ENCODE measurements at places on chromosomes 2 and 18.

- no peak for DNase-seq
Observed at GRCh38 chr2:37119157-37119556, 34.8 kb downstream of the GPATCH11 start.

DNA sequence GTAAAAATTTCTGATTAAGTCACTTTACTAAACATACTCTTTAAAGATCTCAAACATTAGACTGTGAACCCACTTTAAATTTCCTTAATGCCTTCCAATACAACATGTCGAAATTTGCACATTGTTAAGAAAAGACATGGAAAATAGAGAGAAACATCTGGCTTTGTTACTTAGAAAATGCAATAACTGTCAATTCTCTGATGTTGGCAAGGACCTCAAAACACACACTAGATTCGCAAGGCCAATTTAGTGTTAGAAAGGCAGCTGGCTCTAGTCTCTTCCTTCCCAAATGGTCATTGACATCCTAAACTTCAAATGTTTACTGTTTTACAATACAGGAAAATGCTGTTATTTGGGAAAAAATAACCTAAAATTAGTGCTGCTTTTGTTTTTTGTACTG, 110.6 kb downstream of the UPP2 start:
- DNase-seq = no peak

GRCh38 chr18:58545338-58546296, 83.3 kb downstream of the ALPK2 start:
- no peak for DNase-seq

DNA sequence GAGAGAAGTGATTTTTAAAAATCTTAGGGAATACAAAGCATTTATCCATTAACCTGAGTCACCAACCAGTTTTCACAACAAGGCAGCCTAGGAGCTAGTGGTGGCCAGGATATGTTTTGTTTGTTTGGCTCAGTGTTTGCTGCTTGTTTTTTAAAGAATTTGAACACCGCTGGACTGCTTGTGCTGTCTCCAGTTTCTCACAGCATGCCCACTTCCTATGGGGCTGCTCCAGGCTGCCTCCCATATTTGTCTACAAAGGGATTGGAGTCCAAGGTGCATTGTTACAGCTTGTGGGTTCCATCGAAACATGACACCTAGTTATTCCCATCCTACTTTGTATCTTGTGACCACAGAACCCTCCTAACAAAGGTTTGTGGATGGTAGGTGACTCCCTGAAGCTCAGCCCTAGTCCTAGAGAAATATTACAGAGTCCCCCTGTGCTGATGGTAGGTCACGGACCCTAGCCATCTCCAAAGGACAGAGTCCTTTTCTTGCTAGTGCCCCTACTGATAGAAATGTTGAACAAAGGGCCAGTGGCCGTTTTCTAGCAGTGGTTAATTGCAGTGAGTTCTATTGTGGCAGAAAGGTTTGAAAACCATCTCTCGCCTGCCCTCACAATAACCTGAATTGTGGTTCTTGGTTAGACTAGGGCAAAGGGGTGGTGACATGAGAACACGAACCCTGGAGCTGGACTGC, 23.2 kb downstream of the GPR39 start:
- no peak for DNase-seq

- no peak for DNase-seq
Observed at GRCh38 chr2:156279446-156280150, 52.9 kb downstream of the NR4A2 start.

GRCh38 chr2:238420442-238420841, 6.3 kb upstream of the ASB1 start:
- DNase-seq = no peak

DNA sequence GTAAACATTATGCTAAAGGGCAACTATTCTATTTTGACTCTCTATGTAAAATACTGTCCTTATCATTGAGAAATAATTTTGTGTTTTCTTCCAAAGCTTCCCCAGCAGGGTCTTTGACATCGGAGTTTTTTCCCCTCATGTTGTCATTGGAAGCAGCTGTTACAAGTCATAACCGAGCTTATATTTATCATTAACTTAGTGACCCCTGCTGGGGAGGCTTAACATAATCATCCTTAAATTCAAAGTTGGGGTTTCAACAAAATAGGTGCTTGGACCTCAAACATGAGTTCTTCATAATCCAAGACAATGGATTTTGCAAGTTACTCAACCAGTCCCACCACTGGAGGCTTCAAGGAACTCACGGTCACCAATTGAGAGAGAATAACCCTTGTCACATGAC, 330.9 kb downstream of the DCC start:
- DNase-seq = no peak

DNA sequence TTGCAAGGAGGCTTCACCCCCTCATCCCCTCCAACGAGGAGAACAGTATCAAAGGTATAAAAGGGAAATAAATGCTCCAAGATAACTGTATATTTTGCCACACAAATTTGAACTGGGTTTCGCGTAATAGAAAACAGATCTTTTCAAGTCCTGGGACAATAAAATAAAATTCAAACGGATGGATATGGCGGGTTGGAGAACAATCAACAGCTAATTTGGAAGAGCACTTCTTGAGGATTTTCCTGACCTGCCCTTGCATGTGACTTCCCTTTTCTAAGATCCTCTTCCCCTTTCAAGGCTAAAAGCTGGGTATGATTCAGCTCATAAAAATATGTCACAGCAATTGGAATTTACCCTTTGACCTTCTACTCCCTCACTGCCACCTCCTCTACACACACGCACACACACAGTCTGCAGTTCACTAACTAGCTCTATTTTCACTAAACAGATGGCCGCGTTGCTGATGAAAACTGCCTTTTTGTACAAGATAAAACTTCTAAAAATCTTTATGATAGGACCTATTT, 386.9 kb downstream of the FIGN start:
- DNase-seq = no peak

DNA sequence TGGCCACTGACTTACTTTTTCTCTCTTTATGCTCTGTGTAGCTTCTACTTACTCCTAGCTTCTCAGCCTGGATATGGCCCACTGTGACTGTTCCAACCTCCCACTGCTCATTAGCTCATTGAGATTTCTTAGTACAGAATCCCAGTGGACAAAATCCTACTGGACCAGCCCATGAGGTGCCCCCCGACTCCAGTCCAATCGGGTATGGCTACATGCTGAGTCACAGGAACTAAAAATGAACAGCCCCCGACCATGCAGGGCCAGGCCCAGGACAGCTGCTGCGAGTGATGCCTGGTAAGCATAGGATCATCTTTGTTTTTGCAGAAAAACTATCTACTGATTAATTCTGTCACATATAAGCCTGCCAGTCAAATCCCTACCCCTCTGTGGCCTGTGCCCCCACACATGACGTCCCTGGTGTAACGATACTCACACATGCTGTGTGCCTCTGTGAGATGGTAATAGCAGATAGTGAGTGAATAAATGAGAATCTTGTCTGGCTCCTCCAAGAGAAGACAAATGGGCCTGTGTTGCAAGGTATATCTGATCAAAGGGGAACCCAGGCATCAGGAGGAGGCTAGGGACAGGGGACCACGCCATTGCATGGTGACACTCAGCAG, 85.9 kb upstream of the KLF7 start:
- no peak for DNase-seq

GRCh38 chr2:232139171-232139594, 177.7 kb downstream of the DIS3L2 start:
- no peak for DNase-seq

- DNase-seq = no peak
Observed at GRCh38 chr2:233857511-233858141, 3.3 kb upstream of the HJURP start.

- DNase-seq = no peak
Observed at GRCh38 chr2:152558158-152558984, 158.9 kb downstream of the PRPF40A start.

DNA sequence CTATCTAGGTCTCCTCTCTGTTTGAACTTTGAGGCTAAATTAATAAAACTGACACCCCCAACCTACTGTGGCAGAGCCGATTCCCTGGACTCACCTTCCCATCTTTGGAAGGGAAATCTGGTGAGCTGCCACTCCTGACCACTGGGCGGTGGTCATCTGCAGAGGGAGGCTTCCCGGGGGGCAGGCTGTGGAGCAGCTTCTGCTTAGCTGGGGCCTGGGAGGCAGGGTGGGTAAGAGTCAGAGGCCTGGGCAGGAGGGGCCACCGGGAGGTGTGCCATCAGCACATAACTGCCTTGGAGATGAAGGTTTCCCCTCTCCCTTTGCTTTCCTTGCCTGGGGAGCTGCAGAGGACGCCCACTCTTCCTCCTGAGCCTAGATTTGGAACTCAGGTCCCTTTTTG, 2.3 kb upstream of the NPPC start:
- DNase-seq = no peak

DNA sequence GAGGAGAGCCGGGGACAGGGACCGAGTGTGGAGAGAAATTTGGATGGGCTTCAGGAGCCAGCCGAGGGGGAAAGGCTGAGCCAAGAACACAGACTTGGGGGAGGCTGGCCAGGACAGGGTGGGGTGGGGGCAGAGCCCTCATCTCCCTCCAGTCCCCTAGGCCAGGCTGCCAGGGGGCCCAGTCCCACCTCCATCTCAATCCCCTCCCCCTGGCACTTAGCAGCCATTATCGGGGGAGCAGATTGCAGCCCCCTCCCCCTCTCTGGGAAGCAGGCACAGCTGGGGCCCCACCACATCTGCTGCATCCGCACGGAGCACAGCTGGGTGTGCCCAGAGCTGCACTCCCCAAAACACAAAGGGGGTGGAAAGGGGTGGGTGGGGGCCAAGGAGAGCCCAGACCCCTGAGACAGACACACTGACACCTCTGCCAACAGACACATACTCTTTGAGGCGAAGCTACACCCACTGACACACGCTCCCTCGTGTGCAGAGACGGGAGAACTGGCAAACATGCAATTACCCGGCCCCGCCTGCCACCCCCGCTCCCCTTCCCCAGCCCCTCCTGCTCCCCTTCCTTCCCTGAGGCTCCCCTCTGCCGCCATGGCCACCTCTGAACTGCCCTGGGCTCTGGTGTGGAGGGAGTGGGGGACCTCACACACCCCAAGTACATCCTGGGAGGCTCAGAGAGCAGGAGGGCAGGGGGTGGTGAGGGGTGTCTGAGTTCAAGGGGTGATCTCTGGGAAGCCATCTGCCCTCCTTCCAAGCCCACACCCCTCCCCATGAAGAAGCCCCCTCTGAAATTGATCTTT, 5.1 kb upstream of the ASIC4 start:
- no peak for DNase-seq

DNA sequence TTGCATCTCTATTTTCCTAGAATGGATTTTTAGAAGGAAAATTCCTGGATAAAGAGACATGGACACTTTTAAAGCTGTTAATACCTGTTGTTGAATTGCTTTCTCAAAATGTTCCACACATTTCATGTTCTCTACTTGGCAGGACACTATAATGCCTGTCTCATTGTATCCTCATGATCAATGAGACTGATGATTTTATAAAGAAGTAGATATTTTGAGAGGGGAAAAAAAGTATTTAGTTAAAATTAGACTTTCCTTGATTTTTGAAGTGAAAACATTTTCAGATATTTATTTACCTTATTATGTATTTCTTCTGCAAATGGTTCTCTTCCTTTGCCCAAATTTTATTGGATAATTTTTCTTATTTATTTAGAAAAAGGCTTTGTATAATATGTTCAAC, 242.5 kb downstream of the MYCN start:
- DNase-seq = no peak

GRCh38 chr2:81650048-81650971, 1345.8 kb upstream of the LRRTM1 start:
- DNase-seq = no peak

DNA sequence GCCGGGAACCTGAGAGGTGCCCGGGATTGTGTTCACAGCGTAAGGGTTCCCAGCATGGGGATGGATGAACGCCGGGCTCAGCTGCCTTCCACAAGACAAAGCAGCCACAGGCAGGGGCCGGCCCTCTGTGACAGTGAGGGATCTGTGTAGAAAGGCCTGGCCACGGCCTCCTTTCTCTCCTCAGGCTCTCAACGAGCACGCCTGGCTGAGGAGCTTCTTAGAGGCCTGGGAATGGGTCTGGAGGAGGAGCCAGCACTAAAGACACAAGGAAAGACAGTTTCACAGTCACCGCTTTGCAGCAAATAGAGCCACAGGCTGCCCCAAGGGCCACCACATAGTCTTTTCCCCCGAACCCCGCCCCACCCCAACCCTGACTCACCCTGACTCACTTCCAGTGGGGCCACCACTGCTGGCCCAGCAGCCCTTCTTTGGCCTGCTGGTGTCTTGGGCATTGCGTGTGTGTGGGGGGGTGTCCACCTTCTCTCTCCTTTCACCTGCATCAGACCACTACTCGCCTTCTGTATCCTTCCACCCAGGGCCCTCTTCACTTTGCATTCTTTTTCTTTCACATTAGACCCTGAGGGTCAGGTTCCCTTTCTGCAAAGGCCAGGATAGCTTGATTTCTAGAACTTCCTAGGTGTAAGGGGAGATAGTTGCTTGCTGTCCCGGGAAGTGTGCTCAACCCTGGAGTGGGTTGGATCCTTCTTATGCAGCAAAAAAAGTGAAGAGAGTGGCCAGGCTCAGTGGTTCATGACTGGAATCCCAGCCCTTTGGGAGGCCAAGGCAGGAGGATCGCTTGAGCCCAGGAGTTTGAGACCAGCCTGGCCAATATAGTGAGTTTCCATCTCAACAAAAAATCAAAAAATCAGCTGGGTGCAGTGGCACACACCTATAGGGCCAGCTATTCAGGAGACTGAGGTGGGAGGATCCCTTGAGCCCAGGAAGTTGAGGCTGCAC, 19.3 kb upstream of the HPCAL1 start:
- DNase-seq = peak; percentile 17

GRCh38 chr2:232421189-232421785, 14.6 kb downstream of the ALPG start:
- no peak for DNase-seq

- DNase-seq = no peak
Observed at GRCh38 chr2:158546412-158547144, 89.8 kb downstream of the PKP4 start.

DNA sequence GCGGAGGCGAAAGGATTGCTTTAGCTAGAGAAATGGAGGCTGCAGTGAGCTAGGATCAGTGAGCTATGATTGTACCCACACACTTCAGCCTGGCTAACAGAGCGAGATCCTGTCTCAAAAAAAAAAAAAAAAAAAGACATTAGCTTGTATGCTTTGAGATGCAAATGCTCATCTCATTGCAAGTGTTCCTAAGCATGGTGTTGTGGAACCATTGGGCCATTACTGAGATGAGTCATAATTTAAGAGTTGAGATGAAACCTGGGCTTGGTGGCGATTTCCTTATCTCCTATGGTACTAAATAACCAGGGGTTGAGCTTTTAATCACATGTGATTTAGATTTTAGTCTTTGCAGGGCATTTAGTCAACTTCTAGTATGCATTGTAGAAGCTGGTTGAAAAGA, 2.2 kb downstream of the PLEKHA3 start:
- DNase-seq = no peak

GRCh38 chr2:74424995-74425406, 3.5 kb downstream of the WDR54 start:
- DNase-seq = no peak

DNA sequence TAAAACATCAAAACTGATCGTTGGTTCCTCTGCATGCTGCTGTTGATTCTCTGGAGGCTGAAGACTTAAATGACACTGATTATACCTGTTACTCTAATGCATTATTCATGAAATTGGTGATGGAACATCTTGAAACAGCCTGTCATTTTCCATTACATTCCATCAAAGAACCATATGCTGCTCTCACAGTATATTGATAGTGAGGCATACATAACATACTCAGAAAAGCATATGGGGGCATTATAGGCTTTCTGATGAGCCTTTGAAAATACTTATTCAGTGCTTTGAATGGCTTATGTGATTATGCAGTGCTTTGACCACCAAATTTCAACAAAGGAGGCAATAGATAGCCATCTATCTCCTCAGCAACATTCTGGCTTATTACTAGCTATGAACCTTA, 392.1 kb downstream of the CDH19 start:
- no peak for DNase-seq

GRCh38 chr2:96092573-96092877, 23.8 kb downstream of the ADRA2B start:
- no peak for DNase-seq

Data from nucleus accumbens (tissue), 56 donors.